ENCODE measurements at places on chromosomes 7 and 10.

GRCh38 chr7:8357536-8357935 lies 75.9 kb upstream of the NXPH1 start:
- no peak for DNase-seq

- DNase-seq = no peak
These were observed 83.6 kb upstream of the TMEM72 start for GRCh38 chr10:44827431-44828006.

GRCh38 chr7:25862261-25863004 lies 289.6 kb upstream of the NFE2L3 start:
- no peak for DNase-seq

GRCh38 chr10:52951824-52952223 lies 179.2 kb upstream of the MBL2 start:
- peak; percentile 8 for DNase-seq

GRCh38 chr7:54810401-54810800 lies 51.4 kb upstream of the SEC61G start:
- DNase-seq = no peak

DNA sequence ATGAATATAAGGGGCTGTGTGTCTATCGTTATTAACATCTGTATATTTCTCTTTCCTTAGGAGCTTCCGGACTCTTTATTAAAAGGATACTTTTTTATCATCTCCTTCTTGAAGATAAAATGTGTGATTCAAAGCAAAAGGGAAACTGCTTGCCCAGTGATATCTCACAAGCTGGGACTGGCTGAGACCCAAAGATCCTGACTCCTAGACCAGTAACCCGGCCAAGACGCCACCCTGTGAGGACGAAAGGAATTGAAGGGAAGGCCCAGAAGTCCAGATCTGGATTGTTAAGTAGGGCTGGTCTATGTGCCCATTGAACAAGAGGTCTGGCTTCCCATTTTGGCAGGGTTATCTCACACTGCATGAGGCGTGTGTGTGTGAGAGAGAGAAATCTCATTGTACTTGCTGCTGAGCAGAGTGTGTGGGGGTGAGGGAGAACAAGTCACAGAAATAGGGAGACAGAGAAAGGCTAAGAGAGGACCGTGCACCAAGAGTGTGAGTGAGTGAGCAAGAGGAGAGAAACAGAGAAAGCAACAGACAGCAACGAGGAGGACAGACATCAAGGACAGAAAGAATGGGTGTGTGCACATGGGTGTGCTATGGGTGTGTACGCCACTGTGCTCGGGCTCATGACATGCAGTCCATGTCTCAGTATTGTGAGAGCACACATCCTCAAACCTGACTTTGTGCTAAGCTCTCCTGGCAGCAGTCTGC lies 75.4 kb downstream of the PLXNA4 start:
- DNase-seq = no peak

DNA sequence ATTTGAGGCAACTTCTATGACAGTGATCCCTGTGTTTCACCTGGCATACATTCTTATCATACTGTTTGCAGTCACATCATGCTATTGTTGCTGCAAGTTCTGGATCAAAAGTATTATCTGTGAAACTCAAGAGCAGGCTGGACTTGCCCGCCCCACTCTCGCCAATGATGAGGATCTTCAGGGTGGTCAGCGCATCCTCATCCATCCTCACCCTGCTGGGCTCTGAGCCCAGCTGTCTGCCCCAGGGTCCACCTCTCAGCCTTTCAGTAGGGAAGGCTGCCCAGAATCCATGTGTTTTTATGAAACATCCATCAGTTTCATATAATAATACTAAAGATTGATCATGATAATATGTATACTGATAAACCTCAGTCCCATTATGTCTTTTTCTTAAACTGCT lies 55.4 kb upstream of the KIF5B start:
- no peak for DNase-seq

- DNase-seq = no peak
These were observed 655.1 kb downstream of the INHBA start for GRCh38 chr7:41047789-41048191.

DNA sequence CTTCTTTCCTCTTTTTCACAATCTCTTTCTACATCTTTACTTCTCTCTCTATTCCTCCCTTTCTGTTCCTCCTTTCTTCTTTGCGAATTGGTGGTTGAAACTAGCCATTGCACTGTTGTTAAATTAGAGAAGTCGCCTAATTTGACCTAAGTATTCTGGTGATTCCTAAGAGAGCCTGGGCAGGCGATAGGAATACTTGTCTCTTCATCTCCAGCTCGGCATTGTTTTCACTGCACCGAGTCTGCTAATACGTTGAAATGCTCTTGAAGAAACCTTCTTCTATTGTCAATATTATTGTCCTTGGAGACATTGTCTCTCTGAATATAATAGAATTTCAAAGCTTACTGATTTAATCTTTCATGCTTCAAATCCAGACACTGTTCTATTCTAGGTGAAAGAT lies 31.7 kb downstream of the KCND2 start:
- DNase-seq = no peak

- no peak for DNase-seq
These were observed 131.0 kb downstream of the CXCL12 start for GRCh38 chr10:44253769-44254462.

GRCh38 chr7:151559557-151560183 lies 40.0 kb upstream of the RHEB start:
- no peak for DNase-seq

DNA sequence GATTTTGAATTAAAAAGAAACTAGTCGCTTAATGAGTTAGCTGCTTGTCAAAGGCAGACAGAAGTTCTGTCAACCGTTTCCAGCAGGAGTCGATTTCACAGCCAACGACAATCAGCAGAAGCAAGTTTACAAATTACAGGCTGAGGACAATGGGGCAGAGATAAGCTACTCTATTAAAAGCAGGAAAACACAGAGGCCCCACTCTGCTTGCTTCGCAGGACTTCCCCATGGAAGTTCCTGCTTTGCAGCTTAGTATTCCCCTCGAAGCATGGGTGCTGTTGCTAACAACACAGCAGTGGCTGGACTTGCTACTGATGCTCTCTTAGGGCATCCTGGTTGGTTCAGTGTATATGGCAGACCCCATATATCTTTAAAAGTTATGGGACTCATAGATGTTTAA lies 50.8 kb upstream of the KLF6 start:
- DNase-seq = no peak

DNA sequence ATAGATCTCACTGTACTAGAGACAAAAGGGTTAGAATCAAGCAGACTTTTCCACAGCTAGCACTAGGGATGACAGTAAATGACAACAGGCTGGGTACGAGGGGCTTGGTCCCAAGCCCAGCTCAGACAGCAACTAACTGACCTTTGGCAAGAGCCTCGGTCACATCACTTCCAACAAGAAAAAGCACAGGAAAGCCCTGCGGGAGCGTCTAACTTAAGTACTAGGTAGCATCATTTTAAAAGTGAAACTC lies 22.8 kb downstream of the CALML3 start:
- no peak for DNase-seq

DNA sequence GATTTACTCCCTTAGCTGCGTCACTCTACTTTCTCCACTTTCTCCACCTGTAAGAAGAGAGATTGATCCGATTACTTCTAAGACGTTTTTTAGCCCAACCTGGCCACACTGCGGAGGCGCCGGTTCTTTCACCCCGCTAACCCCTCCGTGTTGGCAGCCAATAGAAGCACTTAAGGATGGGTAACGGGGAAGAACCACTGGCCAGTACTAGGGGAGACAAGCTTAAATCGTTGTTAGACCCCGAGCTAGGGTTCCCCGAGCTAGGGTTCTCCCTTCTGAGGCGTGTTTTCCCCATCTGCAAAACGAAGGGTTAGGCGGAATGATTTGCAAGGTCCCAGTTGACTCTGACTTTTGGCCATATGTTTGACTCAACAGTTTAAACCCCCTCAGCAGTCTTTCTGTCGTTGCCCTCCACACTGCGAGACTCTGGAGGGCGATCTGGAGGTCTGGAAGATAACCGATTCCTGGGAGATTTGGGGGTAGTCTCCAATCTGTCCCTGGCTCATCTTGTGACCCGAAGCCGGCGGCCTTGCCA lies 644 bp downstream of the UMAD1 start:
- DNase-seq = no peak

All from anterior cingulate cortex (tissue), 58 donors.